NCI-H524 treated with DMSO at 0.1 percent for 48 hours (cell line): ENCODE measurements at places on chromosomes 2 and 18.

GRCh38 chr2:219475697-219476651 lies 22.7 kb upstream of the GMPPA start:
- DNase-seq: no peak

- no peak for DNase-seq
Measured at GRCh38 chr2:207296265-207296948, 130.7 kb upstream of the KLF7 start.

DNA sequence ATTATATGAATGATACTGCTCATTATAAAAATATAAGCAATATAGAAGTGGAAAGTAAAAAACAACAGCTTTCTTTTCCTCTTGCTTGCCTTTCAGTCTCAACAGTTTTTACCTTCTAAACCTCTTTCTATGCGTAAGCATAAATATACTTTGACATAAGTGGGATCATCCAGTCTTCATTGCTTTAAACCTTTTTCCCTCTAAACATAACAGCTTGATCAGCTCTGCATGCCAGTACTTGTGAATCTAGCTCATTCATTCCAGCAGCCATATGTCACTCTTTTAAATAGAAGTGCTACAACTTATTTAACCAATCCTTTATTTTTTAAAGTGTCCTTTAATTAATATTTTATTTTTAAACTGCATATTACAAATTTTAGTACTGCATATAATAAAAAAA lies 88.1 kb downstream of the TTC27 start:
- no peak for DNase-seq

DNA sequence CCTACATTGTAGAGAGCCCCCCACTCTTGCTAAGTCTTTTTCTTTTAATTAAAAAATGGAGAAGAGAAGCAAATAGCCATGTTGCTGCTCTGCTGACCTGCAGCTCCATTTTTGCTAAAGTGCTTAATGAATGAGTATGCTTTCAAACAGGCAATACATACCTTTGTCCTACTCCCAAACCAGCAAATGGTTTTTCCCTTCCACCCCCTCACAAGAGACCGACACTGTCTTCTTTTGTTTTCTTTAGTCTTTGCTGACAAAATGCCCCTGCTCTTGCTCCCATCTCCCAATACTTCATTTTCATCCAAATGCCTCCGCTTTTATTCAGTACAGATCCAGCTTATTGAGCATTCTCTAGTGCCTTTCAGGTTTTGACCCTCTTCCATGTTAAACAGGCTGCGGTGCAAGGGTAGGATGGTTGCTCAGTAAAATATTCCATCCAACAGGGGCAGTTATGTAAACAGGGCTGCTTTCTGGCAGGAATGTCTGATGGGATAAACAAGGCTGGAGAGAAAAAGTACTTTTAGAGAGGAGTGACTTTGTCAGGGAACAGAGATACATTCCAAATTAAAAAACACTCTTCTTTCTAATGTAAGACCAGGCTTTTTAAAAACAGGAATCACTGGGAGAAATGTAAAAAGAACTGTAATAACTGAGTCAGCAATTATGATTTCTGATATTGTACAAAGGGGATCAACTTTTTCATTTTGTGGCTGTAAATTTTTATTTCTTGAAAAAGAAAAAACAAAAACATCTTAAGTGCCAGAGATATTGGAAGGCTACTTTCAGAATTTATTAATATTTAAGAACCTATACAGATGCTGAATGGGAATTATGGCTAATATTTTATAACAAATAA lies 136.8 kb downstream of the MEP1B start:
- no peak for DNase-seq

GRCh38 chr2:197079414-197079813 lies 152.9 kb upstream of the PGAP1 start:
- no peak for DNase-seq

DNA sequence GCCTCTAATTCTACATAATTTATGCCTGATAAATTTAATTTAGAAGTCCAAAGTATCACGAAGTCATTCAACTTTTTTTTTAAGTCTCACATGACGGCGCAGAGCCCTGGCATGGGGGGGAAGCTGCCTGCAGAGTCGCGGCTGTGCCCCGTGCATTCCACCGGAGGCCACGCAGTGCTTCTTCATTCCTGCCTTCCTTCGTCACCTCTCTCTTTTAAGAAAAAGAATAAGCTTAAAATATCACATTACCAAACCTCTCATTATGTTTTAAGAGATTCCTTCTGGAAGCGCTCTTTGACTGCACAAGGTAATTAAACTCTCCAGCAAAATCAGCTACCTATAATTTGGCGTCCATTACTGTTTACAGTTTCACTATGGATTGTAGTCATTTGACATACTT lies 20.3 kb upstream of the KIDINS220 start:
- DNase-seq: no peak

- DNase-seq: no peak
Measured at GRCh38 chr2:71536226-71536671, 82.9 kb downstream of the DYSF start.
